AG04450 (cell line): ENCODE measurements at places on chromosomes 13 and 19.

DNA sequence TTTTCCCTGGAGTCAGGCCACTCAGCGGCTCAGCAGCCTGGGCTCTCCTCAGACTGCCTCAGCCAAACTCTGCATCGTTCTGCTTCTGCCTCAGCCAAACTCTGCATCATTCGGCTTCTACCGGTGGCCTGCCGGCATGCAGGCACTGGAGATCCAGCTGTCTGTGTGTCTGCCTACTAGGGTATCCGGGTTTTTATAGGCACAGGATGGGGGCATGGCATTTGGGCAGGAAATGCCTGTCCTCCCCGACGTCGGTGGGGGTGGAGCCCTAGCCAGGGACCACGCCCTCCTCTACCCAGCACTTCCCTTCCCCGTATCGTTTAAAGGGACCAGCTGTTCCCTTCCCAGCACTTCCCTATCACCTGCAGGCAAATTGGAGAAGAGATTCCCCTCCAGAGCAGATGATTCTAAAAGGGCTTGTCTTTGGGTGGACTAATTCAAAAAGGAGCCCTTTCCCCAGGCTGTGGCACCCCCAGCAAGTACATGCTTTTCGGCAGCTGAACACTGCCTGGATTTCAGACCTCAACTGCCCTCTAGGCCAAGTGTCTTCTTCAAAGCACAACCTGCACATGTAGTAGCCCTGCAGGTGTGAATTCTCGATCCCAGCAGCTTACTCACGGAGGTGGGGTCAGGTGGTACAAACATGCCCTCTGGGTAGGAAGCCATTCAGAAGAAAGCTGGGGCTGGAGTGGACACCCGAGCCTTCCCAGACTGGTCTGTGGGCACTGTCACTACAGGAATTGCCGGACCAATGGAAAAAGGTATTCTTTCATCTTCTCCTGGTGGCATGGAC, 25.4 kb upstream of the GPR12 start:
- DNase-seq = no peak

- DNase-seq = no peak
Observed at GRCh38 chr19:7351861-7352260, 3.1 kb downstream of the ARHGEF18 start.

DNA sequence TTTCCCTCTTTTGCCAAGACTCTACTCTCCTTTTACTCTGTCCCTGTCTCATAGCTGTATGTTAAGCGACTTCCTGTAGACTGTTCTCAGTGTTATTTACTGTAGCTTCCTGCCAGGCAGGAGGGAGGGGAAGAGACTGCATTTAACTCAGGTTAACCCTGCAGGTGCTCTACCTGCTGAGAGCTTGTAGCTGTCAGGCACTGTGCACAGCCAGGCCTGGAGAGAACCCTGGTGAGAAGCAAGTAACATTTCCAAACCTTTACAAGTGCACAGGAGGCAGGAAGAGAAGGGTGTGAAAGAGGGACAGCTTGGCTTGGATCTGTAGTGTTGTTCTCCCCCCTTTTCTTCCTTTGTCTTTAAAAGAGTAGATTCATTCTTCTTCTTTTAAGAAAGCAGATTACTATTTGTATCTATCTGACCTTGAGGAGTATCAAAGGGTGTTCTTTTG, 167.1 kb downstream of the LMO7 start:
- DNase-seq = no peak

DNA sequence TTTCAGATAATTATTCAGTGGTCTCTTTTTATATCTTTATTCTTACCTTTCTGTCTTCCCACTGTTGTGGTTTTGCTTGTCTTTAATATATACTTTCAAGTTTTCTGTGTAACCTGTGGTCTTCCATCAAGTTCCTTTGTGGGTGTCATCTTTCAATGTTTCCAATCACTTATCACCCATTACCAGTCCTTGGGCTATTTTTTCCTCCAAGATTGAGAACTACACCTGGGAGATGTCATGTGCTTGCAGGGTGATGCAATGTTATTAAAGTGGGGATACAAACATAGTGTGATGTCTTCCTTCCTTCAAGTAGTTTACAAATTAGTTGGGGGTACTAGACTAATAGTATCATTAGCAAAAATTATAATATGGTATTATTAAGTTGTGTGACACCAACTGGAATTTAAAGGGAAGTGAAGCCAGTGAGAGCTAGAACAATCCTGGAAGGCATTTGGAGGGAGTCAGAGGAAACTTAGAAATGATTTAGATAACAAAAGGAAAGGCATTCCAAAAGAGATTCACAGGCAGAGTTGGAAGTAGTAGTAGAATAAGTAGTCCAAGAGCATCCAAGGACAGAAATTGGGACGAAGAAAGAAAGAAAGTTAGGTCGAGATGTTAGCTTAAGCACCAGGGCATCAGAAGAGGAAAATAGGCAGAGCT, 3.4 kb downstream of the FNDC3A start:
- no peak for DNase-seq

- no peak for DNase-seq
Observed at GRCh38 chr19:30319876-30320275, 52.3 kb upstream of the ZNF536 start.

GRCh38 chr19:13366529-13367143, 139.6 kb downstream of the CACNA1A start:
- DNase-seq = no peak
